ENCODE measurements at places on chromosomes 4 and X.

DNA sequence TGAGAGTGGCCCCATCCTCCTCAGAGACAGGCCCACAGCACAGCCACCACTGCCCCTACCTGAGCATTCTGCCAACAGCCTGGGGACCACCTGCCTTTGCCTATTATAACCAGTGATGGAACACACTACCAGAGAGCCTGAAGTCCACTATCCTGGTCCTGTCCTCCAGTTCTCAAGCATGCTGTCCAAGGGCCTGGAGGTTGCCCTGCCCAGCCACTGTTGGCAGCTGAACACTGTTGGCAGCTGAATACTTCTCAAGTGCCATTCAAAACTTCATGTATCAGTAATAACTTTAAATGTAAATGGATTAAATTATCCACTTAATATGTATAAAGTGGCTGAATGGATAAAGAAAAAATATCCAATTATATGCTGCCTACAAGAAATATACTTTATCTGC is 194.3 kb upstream of the JADE1 start:
- no peak for DNase-seq

GRCh38 chr4:113040793-113041192 is 8.7 kb upstream of the ANK2 start:
- no peak for DNase-seq

DNA sequence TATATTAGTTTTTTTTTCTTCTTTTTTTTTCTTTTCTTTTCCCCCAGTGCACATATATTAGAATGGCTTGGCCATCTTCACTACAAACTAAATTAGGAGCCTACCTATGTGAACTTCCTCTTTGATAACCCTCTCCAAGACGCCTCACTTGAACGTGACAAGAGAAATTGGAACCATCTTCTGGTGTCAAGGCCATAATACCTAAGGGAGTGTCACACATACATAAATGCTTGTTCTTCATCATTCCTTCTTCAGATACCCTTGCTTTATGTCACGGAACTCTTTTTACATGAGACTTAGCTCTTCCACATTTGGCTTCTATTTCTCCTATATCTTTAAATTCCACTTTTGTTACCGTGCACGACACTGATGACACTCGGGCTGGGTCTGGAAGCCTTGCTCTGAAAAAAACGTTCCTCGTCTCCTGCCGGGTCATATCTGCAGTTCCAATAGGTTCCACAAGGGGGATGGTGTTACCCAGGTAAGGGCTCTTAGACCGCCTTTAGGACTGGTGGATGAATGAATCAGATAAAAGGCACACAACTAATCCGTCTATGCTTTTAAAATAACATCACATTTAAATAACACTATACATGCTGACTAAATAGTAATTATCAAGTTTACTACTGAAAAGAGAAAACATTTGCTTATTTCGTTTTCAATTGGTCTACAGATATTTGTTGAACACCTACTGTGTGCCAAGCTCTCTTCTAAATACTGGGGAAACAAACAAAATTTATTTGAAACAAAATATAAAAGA is 19.9 kb downstream of the DGAT2L6 start:
- DNase-seq: peak; percentile 68

DNA sequence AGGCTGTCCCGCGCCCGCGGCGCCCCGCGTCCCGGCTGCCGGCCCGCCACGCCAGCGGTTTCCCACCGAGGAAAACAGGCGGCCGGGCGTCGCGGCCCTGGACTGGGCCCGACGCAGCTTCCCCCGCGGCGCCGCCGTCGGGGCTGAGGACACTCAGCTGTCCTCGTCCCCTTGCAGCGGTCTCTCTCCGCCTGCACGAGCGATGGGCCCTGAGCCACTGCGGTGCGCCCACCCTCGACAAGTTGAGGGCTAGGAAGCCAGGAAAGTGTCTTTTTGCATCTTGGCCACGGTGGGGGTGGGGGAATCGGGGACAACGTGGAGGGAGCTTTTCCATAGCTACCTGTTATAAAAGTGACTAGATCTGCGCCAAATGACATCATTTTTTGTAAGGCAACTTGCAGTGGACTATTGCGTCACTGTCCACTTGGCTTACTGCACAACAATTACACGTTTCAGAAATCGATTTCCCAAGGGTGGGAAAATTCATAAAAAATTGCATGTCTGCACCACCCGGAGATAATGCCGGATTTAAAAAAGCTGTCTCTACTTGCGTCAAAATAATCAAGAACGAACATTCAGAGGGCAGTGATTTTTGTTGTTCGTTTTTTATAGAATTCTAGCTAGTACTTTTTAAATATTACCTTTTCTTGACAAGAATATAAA is 1.1 kb downstream of the KLHL15 start:
- DNase-seq: no peak

GRCh38 chrX:635428-636090 is 5.0 kb downstream of the SHOX start:
- DNase-seq: no peak

GRCh38 chr4:120526033-120526432 is 396.5 kb downstream of the PRDM5 start:
- no peak for DNase-seq

- DNase-seq: no peak
These were observed 28.2 kb upstream of the MID1 start for GRCh38 chrX:10648614-10649013.

- no peak for DNase-seq
These were observed 15.2 kb downstream of the FHDC1 start for GRCh38 chr4:152951348-152951747.

DNA sequence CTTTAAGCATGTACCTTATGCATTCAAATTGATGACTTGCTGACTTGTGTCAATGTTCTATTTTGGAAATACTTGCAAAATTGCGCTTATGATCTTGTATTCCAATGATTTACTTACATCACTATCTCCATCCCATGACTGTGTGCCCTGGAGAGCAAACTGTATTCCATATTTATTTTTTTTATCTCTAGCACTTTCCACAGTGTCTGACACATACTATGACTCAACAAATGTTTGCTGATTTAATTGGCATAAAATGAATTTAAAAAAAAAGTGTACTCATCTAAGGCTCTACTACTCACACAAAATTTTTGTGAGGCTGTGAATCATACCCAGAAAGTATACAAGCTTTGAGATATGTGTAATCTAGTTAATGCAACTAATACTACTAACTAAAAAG is 1066.8 kb upstream of the ADGRL3 start:
- no peak for DNase-seq

GRCh38 chr4:32932156-32932555 is 2212.0 kb downstream of the PCDH7 start:
- DNase-seq: no peak

DNA sequence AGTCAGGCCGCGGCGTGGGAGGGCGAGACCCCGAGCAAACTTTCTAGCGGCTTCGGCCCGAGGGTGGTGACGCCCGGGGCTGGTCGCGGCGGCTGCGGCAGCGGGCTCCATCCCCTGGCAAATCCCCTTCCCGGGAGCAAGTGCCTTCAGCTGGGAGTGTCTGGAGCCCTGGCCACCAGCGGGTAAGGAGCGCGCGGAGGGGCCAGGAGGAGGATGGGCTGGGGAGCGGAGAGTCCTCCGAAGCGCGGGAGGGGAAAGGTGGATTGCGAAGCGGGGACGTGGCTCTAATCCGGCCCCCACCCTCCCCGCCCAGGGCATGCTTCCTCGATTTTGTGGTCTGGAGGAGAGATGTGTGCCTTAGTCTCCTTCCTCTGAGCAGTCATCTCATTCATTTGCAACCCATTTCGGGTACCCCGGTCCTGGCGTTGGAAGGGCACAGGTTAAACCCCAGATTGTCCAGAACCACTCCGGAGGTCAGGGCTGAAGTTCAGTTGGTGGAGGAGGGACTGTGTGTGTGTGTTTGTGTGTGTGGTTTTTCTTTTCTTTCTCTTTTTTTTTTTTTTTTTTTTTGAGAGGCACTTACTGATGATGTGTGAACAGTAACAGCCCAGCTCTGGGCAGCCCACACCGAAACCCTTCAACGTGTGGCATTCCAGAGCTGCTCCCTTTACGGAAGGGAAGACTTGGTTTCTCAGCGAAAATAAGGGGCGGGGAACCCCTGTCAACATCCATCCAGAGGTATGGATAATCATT is 516 bp downstream of the SGMS2 start:
- peak; percentile 25 for DNase-seq

DNA sequence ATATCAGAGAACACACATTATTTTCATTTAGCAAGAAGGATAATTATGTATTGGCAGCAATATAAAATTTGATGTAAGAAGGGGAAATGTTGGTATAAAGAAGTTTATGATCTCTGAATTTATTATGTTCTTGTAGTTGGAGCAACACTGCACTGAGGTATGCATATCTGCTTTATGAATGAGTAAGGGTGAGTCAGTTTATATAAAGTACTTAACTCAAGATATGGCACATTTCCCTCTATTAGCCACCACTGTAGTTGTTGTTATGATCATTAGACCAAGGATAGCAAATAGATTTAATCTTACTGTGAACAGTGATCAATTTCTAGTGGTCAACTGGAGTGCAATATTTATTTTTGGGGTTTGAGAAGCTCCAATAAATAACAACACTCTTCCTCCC is 66.6 kb downstream of the SNX25 start:
- DNase-seq: no peak

GRCh38 chr4:139934057-139934707 is 219.8 kb downstream of the MAML3 start:
- DNase-seq: no peak

DNA sequence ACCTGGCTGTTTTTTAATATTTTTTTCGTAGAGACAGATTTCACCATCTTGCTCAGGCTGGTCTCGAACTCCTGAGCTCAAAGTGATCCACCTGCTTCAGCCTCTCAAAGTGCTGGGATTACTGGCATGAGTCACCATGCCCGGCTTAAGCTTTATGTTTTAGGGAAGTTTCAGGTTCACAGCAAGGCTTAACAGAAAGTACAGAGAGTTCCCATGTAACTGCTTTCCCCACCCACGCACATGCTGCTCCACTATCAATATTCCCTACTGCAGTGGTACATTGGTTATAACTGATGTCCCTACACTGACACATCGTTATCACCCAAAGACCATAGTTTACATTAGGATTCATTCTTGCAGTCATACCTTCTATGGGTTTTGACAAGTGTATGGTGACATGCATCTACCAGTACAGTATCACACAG is 62.7 kb downstream of the PRPS1 start:
- no peak for DNase-seq

DNA sequence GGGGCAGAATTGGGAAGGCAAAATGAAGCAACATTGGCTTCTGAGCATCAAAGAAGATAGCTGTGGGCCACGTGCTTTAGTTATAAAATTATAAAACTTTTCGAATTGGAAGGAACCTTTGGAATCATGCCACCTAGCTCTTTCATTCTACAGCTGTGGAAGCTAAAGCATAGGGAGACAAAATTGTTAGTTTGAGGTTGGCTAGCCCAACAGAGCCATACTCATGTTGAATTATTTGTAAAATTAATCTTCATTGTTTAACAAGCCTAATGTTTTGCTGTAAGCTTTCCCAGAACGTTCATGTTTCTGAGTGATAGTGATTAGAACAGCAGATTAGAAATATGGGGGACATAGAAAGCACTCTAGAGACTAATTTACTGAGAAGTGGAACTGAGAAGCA is 35.9 kb downstream of the HHIP start:
- DNase-seq: no peak

DNA sequence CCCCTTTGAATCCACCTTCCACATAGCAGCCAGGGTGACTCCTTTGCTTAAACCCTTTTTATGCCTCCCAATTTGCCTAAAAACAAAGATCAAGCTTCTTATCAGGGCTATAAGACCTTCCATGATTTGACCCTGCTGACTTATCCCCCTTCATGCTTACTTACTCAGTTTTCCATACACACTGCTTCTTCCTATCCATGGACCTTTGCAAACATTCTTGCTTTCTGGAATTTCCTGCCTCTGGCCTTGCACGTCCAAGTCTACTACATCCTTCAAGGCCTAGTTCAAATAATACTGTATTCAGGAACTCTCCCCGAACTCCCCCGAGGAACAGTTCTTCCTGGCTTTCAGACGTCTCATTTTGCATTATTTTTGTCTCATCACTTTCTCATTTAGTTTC is 31.8 kb downstream of the RAP2C start:
- DNase-seq: no peak

GRCh38 chr4:85790582-85790981 is 315.6 kb downstream of the ARHGAP24 start:
- no peak for DNase-seq

DNA sequence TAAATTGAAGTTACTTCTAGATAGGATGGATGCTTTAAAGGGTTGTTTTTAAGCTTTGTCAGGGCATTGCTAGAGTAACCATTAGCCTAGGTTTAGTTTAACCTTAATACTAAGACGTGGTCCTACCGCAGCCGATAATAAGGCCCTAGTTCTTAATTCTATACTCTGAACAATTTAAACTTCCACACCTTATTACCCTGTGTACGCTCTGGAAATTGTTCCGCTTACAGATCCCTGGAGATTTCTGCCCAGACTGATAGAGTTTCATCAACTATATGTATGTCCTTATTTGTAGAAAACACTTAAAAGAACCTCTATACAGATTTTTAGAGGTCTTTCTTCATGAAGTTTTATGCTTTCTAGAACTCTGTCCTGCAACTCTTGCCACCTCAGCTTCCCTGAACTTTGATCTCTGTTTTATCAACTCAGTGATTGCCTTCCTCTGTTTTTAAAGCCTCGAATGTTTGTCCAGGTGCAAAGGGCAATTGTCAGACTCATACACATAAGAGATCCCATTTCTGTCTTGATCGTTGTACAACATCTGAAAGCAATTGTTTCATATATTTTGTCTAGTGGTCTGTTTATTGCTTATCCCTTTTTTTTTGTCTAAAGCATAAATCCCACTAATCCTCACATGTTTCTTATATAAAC is 71.1 kb upstream of the VCX start:
- no peak for DNase-seq

DNA sequence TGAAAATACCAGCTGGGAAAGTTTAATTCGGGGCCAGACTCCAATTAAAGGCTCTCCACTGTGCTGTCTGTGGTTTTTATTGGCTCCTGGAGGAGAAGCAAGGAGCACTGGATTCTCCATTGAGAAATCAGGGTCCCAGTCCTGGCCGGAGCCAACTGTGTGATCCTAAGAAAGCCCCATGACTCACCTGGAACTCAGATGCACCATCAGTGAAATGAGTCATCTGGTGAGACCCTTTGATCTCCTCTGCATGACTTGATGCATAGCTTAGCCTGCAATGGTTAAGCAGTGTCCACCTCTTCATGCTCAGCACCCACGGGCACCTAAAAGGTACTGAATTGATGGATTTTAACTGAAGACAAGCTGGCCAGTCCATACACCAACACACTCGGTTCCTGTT is 119.2 kb upstream of the VCX3B start:
- no peak for DNase-seq

- DNase-seq: peak; percentile 22
These were observed 162.0 kb upstream of the GATB start for GRCh38 chr4:151922811-151923210.

DNA sequence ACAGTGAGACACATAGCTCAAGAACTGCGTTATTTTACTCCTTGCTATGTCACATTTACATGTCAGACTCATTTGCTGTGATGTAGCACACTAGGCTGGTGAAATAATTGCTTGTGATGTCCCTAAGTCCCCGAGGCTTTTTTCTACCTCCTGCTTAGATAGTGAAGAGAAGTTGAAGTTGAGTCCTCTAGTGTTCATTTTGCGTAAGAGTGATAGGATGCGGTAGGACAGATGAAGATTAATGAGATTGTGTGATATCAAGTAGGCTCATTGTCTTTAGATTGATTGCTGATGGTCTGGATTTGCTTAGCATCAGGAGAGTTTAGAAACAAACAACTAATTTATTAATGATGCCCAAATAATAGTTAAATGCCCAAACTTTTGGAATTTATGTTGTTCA is 173.6 kb upstream of the NUDT6 start:
- DNase-seq: no peak

GRCh38 chr4:78409612-78410202 is 141.9 kb upstream of the ANXA3 start:
- no peak for DNase-seq
